ENCODE measurements at places on chromosomes 13 and 19.

DNA sequence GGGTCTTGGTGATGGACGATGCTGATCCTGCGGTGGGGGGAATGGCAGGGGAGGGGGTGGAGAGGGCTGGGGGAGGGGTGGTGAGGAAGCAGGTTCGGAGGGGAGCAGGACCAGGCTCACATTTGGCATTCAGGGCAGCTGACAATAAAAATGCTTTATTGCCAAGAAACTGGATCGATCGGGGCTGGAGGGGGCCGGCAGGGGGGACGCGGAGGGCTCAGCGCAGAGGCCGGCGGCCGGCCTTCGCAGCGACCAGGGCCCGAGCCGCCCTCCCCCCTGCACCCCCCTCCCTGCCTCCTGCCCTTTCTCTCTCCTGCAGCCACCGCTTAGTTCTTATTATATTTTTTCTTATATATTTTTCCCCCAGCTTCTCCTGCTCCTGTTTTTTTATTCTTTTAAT lies 18.1 kb upstream of the POU2F2 start:
- DNase-seq, result peak; percentile 93

- DNase-seq, result peak; percentile 77
These were observed 538 bp downstream of the ZNF428 start for GRCh38 chr19:43618921-43619261.

DNA sequence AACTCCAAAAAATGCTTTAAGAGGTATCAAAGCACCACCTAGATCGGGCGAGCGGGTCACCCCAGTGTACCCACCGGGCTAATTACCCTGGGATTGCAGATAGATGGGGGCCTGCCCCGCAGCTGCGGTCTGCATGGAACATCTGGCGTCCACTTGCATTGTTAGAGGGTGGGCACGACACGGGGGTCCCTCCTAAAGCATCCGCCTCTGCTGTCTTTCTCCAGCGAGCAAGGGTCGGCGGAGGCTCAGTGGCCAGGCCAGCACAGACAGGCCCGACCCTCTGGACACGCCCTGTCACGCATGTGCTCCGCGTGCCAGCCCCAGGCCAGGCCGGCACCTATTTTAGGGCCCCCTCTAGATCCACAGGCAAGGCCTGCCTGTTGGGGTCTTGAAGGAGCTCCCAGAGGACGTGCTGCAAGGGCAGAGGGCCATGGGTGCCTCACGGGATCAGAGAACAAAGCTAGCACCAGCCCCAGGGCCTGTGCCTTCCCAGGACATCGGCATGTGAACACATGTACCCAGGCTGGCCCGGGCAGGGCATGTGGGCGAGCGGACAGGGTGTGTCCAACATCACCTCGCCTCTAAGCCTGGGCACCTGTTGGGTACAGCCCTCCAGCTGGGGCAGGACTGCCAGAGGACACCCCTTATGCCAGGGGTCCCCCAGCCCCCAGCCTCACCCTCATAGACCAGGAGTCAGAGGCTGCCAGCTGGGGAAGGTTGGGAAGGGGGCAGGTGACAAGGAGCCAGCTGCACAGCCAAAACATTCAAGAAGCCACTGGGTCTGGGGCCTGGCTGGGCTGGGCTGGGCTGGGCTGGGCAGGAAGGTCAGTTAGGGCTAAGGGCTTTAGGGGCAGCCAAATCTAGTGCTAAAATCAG lies 35.6 kb upstream of the NANOS3 start:
- DNase-seq, result no peak

GRCh38 chr13:32754179-32754578 lies 167.9 kb downstream of the PDS5B start:
- DNase-seq, result no peak

- DNase-seq, result no peak
These were observed 8.3 kb downstream of the NTN5 start for GRCh38 chr19:48664476-48664875.

GRCh38 chr13:26228096-26228495 lies 6.0 kb upstream of the RNF6 start:
- no peak for DNase-seq

GRCh38 chr13:49444524-49445395 lies 686 bp downstream of the SETDB2 start:
- DNase-seq, result peak; percentile 47

DNA sequence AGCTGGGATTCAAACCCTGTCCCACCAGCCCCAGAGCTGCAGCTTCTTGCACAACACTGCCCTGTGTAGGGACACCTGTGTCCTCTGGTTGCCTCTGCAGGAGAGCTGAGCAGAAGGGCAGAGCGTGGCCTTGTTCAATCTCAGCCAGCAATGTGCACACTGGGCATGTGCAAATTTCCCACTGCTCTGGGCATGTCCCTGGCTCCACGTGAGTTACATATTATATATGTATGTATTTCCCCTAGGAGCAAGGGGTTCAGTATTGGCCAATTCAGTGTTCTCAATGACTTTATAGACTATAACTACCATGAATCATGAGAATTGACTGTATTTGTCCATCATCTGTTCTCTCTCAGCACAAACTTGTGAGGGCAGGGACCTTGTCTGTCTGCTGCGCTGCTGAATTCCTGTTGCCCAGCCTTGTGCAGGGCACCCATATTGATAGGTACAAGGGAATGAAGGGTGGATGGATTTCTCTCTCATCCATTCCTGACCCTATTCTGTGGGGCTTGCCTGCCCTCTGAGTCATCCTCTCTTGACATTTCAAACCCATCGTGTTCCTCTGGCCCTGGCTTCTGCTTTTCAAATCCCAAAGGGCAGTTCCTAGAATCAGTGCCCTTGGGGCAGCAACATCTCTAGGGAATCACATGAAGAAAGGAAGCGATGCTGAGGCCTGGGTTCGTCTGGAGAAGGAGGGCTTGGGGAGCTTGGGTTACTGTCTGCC lies 69.7 kb downstream of the ERICH6B start:
- DNase-seq, result no peak

- DNase-seq, result no peak
These were observed 1.3 kb downstream of the BBC3 start for GRCh38 chr19:47229676-47230053.

DNA sequence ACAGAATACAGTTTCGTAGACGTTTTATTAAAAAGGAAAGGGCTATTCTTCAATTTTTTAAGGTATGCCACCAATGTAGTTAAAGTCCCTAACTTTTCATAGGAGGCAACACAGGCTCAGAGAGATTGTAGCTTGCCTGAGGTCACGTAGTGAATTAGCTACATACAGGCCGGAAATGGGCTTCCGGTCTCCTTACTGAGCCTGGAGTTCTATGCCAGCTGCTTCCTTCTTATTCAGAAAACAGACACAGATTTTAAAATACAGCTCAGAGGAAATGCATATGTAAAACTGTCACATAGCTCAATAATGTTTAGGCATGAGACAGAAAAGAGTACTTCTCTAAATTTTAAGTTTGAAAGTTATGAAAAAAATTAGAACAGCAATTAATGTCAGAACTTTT lies 85.4 kb upstream of the TUBA3C start:
- DNase-seq, result no peak

DNA sequence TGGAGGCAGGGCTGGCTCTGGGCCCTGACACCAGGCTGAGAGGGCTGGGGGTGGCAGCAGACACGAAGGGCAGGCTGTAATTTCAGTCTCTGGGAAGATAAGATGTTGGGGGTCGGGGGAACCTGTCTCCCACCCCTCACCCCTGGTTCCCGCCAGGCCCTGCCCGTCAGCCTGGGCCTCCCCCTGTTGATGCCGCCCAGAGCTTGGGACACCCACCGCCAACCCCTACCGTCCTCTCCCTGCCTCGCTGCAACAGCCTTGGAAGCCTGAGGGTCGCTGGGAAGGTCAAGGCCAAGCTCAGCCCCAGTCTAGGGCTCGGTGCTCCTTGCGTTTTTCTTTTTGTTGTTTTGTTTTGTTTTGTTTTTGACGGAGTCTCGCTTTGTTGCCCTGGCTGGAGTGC lies 14.5 kb downstream of the PALM start:
- DNase-seq, result no peak

DNA sequence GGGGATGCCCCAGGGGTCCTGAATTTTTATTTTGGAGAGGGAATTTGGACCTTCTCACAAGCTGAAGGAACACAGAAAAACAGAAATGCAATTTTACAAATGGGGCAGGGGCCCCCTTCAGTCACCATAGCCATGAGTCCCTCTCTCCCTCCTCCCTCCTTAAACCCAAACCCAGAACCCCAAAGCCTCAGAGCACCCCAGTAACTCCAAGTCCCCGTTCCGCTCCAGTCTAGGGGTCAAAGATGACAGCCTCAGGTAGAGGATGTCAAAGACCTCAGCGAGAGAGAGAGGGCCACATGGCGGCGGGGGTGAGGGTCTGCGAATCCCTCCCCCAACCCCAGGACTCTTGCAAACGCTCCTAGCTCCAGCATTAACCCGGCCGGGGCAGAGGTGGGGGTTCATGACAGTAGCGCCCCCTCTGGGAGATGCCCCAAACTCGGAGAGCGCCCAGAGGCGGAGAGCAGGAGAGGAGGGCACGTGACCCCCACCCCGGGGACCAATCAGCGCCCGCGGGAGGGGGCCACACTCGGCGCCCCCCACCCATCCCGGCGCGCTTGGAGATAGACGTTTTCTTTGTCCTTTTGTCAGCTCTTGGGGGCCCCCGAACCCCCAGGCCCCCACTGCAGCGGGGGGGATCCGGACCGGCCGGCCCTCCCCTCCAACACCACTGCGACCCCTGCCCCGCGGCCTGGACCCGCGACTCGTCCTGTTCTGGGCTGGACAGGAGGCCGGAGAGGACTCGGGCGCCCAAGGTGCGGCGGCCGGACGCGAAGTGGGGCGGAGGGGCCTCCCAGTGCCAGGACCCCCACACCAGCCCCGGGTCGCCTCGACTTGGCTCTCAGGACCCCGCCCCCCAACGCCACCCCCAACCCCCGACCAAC lies 20.8 kb upstream of the SEMA6B start:
- DNase-seq, result no peak

DNA sequence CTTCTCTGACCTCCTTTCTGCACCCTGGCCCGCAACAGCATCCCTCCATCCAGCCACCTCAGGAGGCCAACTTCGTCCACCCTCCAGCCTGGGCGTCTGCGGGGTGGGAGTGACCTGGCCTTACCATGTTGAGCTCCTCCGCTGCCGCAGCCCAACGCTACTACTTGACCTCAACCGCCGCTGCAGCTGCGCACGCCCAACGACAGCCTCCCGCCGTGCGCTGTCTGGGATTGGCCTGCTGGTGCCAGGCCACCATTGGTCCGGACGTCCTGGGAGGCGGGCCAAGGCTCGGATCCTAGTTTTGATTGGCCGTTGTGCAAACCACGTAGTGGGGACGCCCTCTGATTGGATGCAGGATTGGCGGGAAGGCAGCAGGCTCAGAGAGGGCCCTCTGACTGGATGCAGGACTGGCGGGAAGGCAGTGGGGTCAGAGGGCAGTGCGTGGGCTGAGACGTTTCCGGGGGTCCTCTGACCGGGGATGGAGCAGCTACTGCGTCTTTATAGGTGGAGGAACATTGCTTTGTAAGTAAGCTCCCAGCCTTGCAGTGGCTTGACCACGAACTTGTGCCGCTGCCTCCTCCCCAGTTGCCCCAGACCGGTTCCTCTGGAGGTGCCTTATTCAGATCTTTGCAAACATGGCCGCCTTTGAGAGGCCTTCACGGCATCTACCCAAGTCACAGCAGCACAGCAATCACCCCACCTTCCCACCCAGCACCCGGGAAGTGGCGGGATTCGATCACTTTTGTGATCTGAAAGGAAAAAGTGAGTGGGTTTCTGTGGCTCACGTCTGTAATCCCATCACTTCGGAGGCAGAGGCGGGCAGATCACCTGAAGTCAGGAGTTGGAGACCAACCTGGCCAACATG lies at the start of gene TUBA3C:
Gene TUBA3C, minus strand, starts transcription at position 204 of the 865 bp plus-strand sequence. Its CDS starts 77 bp downstream, at position 127.
- no peak for DNase-seq

DNA sequence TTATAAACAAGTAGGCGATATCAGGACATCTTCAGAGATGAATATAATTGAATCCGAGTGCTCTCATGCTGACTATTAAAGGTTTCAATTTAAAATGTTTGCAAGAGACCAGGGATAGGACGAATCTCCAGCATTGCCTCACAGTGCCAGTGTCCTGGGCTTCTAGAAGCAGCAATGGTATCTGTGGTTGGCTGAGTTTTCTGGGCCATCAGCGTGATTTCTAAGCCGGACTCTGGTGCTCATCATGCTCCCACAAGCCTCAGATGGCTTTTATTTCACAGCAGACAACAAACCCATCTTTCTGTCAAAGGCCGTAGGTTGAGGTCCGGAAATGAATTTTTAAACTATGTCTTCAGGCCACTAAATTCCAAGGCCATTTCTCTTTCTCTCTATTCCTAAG lies 187.7 kb downstream of the FOXO1 start:
- no peak for DNase-seq

DNA sequence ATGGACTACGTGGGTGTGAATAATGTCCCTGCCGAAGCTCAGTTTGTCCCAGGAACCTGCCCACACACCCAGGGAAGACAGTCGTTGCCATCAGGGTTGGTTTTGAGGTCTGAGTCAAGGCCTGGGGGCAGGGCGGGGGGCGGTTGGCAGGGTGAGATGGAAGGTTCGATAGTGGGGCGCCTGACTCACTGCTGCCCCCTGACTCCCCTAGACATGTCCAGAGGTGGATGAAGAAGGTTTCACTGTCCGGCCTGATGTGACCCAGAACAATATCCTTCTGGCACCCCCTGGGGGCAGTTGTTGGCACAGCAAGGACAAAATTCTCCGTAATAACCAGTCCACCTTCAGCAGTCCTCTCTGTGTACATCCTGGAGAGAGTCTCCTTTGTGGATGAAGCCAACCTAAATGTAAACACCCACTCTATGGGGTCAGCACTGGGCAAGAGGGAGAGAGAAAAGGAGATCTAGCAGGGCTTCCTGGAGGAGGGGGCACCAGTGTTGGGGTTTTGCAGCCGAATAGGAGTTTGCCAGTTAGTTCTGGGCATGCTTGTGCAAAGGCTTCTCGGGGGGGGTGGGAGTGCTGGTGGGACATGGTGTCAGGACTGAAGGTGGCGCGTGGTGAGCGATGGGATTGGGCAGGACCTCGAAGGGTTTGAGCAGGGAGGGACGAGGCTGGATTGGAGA lies 19.6 kb upstream of the B3GNT3 start:
- DNase-seq, result no peak

DNA sequence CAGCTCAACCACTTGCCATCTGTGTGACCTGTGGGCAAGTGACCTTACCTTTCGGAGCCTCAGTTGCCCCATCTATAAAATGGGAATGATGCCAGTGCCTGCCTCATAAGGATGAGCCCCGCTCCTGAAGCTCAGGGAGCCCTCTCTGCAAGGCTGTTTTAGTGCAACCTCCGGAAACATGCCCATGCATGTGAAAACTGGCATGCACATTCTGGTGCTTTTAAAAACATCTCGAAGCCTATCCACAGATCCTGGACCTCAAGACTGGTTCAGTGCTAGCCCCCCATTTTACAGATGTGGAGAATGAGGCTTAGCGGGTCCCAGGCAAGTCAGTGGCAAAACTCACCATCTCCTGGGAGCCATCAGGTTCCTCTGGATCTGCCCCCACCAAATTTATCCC lies 5.6 kb downstream of the CADM4 start:
- DNase-seq, result no peak

GRCh38 chr19:13934785-13935109 lies 3.5 kb downstream of the PODNL1 start:
- no peak for DNase-seq

- no peak for DNase-seq
These were observed 328.0 kb upstream of the ZNF507 start for GRCh38 chr19:32017176-32017953.

DNA sequence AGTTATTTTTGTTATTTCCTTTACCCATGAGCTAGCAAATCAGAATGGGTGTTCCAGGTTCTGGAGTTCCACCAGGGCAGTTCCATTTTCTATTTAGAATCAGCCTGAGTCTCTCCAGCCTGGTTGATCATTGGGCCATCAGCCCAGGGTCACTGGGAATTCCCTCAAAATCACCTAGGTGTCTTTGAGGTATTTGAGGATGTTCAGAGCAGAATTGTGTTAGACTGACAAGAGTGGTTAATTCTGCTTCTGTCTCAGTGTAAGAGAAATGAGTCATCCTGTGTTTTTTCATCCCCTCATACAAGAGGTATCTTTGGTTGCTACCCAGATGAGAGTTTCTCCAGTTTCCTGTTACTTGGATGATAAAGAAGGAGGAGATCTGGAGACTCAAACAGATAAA lies 11.7 kb downstream of the ZNF66 start:
- DNase-seq, result no peak

Data from NCI-H2227 treated with DMSO at 0.1 percent for 48 hours (cell line).